Activated CD4-positive, alpha-beta T cell treated with anti-CD3 and anti-CD28 coated beads for 1 hour (primary cell): ENCODE measurements at places on chromosomes 1 and 21.
A peak's percentile ranks its signal among the peaks of the same experiment; 100 is the strongest.

DNA sequence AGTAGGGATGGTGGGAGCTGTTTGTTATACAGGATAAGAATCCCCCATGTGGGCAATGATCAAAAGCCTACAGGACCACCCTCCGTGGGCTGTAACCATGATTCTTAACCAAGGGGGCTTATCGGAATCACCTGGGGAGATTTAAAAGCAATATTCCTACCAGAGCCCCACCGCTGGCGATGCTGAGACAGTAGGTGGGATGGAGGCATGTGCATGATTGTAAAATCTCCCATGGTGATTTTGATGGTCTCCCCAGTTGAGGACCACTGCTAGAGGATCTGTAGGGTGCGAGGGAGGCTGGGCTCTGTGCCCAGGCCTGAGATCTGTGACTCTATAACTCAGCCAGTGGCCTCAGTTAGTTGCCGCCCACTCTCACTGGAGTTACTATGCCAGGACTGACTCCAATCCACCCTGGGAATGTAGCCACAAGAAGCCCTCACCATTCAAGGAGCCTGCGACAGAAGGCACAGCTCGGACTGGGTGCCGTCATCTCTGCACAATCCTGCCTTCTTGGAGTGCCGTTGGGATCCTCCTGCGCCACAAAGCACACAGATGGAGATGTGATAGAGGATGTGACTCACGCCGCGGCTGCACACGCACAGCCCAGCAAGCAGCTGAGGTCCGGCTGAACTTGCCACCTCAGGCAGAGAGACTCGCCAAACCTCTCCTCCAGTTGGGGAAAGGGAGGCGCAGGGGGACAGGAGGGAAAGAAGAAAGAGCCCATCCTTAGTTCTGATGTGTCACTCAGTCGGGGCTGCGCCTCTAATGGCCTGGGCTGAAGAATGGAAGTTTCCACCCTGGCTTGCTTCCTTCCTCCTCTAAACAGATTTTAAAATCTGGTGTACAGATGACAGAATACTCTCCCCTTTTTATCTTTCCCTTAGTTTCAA, 26.5 kb downstream of the AKNAD1 start:
- no peak for DNase-seq

- no peak for DNase-seq
Measured at GRCh38 chr1:77888081-77888780, at the start of gene NEXN. Gene NEXN (plus strand): TSS chr1:77888624. CDS start chr1:77916107, 27,483 bp downstream.

- no peak for DNase-seq
Measured at GRCh38 chr21:38042246-38042645, 126.0 kb upstream of the KCNJ6 start.

DNA sequence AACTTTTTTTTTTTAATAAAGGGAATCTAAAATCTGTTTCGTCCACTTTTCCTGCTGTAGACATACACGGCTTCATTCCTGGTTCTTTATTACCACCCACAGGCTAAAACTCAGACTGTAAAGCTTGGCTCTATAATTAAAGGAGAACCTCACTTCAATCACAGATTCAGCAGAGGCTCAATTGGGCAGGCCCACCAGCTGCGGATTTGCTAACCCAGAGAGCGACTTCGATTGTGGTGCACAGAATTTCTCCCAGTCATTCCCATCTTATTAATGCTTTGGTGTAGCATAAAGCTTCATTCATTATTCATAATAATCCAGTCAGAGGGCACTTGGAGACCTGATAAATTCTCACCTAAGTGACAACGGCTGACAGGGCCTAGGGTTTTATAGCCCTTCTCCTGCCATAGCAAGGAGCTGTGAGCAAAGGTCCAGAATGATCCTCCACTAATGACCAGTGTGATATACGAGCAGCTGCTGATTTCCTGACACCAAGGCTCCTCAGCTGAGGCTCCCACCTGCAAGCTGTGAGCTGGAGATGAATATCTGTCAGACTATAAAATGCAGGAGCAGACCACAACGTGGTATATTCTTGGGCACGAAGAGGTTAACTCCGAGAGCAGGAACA, 149.0 kb downstream of the ATP6V1G3 start:
- DNase-seq = no peak

DNA sequence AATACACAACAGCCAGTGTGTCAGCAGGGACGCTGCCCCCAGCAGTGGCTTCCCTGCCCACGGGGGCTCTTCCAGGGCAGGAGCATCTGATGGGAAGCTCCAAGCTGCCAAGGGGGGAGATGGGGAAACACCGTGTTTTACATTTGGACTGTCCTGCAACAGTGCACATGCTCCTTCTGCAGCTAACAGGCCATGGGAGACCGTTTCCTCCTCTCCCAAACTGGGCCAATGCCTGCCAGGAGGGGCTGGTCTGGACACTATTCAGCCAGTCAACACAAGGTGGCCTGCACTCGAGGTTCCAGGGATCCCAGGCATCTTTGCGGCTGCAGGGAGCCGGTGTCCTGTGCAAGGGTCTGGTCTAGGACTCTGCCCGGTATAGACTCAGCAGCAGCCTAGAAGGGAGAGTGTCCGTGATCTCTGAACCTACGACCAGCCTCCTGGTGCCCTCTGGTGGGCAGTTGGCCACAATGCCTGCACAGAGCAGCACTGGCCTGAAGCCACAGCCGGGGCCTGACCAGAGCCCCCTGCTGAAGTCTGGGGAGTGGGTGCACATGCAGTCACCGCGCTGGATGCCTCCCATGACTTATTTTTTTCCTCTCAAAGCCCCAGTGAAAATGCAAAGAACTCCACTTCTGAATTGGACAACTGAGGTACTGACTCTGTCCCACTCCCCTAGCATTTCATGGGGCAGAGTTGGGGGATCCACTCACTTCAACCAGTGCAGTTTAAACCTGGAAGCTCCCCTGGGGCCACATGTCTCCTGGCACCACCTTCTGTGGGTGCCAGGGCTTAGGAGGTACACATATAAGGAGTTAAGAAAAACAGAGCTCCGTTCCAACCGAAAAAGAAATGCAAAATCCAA, 33.3 kb downstream of the RCC2 start:
- DNase-seq = peak; percentile 22

DNA sequence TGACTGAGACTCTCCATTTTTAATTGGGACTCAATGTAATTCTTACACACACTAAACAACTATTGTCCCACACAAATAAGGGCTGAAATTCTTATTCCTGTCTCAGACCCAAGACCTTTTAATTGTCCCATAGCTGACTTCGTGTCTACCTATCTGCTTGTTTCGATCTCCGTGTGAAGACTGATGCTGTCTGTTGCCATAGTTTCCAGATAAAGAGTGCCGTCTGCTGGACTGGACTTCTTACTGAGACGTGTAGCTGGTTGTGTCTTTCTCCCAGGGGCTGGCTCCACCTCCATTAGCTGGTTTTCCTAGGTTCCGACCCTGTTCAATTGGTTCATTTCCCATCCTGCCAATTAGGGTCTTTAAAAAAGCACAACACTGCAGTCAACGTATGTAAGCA, 235.3 kb upstream of the PLXNA2 start:
- no peak for DNase-seq

DNA sequence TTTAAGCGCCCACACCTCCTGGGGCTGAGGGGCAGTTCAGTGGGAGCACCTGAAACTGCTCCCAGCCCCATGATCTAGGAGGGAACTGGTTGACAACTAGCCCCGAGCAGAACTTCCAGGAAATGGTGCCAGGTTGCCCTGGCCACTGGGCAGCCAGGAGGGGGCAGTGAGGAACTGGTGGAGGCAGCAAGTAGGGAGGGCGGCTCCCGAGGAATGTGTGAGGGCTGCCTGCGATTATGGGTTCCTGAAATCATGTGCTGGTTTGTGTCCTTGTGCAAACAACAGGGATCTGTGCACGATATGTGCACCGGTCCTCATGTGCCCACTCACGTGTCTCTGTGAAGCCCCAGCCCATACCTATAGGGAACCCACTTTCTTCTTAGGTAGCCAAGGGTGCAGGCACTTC, 9.9 kb downstream of the GPR3 start:
- no peak for DNase-seq

GRCh38 chr1:201590474-201590873, 51.5 kb downstream of the NAV1 start:
- DNase-seq = no peak

DNA sequence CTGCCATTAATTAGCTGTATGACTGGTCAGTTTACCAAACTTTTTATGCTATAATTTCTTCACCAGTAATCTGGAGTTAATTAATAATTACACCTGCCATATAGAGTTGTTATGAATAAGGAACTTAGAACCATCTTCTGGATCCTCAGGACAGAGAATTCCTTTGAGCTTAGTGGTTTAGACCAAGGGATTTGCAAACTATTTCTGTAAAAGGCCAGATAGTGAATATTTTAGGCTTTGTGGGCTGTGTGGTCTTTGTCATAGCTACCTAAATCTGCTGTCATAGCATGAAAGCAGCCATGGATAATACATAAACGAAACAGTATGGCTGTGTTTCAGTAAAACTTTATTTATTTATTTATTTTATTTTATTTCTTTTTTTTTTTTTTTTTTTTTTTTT, 9.0 kb downstream of the TIMM17A start:
- DNase-seq = no peak

- DNase-seq = no peak
Measured at GRCh38 chr1:32782086-32782485, 35.1 kb downstream of the YARS1 start.

DNA sequence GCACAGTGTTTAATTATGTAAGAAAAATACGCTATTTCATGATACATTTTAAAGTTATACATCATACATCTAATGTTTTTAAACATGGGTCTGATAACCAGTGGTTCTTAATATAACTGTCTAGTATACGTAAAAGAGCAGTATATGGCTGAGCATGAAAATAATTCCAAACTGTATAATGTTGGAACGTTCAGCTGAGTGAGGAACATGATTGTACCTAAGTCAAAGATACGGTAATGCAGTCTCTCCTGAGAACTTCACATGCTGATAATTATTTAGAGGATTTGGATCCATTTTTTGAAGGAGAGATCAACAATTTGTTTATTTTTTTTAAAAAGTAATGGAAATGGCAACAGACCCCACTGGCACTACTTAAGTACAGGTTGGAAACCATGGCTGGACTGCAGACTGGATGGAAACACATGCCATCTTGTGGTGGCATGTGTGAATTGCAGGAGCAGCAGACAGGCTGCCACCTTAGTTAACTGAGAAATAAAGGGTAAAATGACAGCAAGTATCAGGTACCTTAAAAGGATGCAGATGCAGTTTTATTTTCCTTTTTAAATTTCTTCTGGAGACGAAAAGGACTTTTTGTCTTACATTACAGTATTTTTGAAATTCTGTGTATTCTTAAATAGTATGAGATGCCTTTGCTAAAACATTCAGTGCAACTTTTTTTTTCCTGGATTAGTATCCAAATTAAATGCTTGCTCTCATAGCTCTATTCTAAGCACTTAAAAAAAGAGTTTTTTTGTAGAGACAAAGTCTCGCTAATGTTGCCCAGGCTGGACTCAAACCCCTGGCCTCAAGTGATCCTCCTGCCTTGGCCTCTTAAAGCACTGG, 73.8 kb downstream of the MTR start:
- DNase-seq = peak; percentile 13

- DNase-seq = no peak
Measured at GRCh38 chr1:13617773-13618172, 34.1 kb downstream of the PDPN start.

- no peak for DNase-seq
Measured at GRCh38 chr1:29197590-29197924, 15.9 kb upstream of the SRSF4 start.

DNA sequence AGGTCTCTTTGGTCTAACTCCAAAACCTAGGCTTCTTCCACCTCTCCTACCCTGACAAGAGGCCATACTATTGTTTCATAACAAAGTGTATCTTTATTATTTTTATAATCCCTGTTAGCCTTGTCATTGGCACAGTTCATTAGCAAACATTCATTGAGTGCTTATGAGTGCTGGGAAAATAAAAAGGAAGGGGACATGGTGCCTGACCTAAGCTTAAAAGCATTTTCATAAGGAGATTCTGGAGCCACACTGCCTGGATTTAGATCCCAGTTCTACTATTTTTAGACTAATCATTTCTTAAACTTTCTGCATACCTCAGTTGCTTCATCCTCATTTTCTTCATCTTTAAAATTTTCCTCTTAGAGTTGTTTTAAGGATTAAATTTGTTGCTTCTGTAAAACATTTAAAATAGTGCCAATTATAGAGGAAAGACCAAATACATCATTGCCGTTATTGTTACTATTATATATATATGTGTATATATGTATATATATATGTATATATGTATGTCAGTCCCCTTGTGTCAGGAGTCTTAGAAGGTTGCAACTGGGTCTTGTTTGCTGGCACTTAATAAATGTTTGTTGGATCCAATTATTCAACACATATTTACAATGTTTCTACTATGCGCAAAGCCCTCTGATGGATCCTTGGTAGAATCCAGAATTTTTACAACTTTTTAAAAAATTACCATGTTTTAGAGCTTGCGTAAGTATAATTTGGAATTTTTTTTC, 250.9 kb upstream of the SGIP1 start:
- DNase-seq = no peak

GRCh38 chr1:169105434-169106094, 926 bp upstream of the ATP1B1 start:
- peak; percentile 21 for DNase-seq

DNA sequence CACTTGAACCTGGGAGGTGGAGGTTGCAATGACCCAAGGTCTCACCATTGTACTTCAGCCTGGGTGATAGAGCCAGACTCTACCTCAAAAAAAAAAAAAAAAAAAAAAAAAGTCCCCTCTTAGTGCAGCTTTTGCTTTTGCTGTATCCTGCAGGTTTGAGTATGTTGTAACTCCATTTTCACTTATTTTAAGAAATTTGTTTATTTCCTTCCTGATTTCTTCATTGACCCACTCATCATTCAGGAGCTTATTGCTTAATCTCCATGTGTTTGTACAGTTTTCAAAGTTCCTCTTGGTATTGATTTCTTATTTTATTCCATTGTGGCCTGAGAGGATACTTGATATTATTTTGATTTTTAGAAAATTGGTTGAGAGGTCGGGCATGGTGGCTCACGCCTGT, 50.9 kb upstream of the AK4 start:
- DNase-seq = no peak

DNA sequence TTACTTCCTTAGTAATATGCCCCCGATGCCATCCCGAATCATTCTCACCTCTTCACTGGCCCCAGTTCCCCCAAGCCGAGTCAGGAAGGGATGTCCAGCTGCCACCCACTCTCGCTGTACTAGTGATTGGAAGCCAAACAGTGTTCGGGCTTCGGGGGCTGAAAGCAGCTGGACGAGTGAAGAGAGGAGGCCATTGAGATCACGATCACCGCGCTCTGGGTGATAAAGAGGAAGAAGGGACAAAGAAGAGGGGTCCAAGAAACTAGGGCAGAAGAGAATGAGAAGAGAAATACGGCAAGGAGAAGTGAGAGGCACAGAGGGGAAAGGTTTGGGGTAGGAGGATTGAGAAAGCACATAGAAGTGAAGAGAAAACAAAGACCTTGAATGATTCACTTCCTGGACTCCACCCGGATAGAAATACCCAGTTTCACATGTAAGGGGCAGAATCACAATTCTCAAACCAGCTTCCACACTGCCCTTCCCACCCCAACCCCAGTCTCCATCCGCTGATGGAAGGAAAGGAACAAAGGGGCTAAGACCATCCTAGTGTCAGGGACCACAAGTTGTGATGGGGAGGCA, 3.7 kb upstream of the SF3B4 start:
- DNase-seq = no peak
